ENCODE measurements at places on chromosomes 16 and 17.

DNA sequence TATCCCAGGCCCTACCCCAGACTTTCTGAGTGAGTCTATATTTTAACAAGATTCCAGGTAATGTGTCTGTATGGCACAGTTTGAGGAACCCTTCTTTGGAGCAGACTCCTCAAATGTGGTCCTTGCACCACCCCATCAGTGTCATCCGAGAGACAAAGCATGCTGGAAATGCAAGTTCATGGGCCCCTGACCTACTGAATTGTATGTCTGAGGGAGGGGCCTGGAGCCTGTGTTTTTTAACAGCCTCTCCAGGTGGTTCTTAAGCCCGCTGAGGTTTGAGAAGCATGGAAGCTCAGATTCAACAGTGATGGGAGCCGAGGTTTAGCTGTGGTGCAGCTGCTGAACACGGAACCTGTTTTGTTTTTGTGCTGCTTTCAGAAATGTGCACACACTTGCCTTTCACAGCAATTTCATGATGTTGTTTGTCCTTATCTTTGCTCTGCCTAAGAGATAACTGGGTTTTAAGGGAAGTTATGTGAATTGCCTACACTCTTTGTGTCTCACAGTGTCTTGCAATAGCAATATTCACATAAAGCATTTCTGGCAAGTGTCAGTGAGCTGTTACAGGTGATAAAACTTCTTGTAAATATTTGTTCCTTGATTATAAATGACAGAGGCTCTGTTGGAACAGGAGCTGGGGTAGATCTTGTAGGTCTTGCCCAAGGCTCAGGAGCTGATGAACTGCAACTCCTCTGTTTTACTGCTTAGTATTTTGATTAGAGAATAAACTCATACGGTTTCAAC is 32.0 kb upstream of the IL34 start:
- DNase-seq: no peak

GRCh38 chr17:8126491-8127066 is 2.7 kb upstream of the HES7 start:
- DNase-seq: peak; percentile 47

- no peak for DNase-seq
These were observed 119.5 kb downstream of the SALL1 start for GRCh38 chr16:51031598-51031997.

- DNase-seq: no peak
These were observed 33.9 kb downstream of the CREBBP start for GRCh38 chr16:3846595-3847091.

GRCh38 chr16:46833460-46833800 is 2.5 kb upstream of the C16orf87 start:
- DNase-seq: no peak

GRCh38 chr16:30780549-30780948 is 6.5 kb downstream of the ZNF629 start:
- no peak for DNase-seq
